Activated T-helper 17 cell treated with anti-CD3 and anti-CD28 coated beads, Interleukin-2, amount 50 U/mL, for 72 hours (primary cell): ENCODE measurements at places on chromosomes 5 and 9.
A peak's percentile ranks its signal among the peaks of the same experiment; 100 is the strongest.

- no peak for ATAC-seq
Measured at GRCh38 chr9:71353720-71354119, 232.3 kb upstream of the TRPM3 start.

DNA sequence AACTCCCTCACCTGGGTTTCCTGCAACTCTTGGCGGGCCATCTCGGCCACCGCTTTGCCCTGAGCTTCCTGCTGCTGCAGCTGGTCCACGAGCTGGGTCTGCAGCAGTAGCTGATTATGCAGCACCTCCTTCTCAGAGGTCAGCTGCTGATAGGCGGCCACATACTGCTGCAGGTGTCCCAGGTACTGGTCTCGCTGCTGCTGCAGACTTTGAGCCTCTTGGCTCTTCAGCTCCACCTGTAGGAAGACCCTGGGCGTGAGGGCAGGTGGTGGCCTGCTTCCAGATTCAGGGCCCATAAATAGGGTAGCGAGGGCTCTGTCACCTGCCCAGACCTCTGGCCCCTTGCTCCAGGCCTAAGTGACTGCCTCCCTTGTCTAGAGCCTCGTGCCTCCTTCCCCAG, 16.7 kb downstream of the GOLGA2 start:
- ATAC-seq: no peak

DNA sequence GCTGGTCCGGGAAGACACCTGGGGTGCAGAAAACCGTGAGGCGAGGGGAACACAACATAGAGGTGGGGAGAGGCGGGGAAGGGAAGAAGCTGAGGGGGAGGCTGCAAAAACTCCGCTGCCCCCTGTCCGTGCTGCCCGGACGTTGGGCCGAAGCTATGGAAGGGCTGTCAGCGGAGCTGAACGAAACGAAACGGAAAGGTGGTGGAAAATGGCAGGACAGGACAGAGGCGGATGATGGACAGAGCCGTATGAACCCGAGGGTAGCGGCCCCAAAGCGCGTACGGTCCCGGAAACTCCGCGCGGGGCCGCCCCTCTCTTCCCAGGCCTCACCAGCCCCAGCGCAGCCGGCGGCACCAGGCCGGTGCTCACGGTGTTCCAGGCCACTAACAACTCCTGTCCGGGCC, 272 bp downstream of the ANAPC2 start:
- ATAC-seq: peak; percentile 10

DNA sequence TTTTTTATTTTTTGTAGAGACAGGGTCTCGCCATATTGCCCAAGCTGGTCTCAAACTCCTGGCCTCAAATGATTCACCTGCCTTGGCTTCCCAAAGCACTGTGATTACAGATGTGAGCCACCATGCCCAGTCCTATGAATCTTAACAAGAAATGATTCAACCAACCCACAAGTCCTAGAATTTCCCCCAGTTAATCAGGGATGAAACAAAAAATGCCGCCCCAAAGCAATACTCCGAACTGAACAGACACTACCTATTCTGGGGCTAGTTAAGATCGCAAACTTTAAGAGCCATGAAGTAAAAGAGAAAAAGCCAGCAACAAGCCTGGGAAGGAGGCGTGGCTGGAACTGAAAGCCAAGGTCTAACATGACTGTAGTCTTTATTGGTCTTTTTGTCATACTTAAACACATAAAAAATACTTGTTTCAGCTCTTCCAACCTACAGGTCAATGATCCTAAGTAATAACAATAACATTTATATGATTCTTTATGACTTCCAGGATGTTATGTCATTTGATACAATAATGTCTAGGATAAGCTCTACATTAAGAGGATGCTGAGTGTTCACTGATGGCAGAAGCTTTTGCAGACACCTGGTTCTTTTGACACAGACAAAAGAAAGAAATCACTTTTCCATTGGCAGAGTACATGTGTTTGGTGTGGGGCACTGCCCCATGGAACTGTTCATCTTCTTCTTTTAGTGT, 361.1 kb upstream of the TLE4 start:
- no peak for ATAC-seq

DNA sequence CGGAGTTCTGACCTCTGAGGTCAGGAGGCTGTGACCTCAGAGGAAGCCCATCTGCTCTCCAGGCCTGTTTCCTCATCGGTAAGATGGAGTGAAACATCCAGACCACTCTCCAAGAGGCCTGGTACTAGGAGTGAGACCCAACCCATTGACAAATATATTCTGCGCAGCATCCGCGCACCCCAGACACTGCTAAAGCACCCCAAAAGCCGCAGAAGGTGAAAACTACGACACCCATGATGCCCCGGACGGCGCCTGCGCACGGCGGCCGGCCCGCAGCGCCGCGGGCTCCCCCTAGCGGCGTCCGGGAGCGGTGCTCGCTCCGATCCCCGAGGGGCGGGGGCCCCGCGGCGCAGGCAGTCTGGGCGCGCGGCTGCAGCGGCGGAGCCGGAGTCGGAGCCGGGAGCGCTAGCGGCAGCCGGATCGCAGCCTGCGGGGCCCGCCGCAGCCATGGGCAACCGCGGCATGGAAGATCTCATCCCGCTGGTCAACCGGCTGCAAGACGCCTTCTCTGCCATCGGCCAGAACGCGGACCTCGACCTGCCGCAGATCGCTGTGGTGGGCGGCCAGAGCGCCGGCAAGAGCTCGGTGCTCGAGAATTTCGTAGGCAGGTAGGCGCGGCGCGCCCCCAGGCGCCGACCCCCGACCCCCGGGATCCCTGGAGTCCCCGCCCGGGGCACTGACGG, at the start of gene DNM1:
DNM1 (plus strand) TSS at position 356 of the 683 bp plus-strand sequence; CDS start at position 448, 92 bp downstream.
- peak; percentile 86 for ATAC-seq

DNA sequence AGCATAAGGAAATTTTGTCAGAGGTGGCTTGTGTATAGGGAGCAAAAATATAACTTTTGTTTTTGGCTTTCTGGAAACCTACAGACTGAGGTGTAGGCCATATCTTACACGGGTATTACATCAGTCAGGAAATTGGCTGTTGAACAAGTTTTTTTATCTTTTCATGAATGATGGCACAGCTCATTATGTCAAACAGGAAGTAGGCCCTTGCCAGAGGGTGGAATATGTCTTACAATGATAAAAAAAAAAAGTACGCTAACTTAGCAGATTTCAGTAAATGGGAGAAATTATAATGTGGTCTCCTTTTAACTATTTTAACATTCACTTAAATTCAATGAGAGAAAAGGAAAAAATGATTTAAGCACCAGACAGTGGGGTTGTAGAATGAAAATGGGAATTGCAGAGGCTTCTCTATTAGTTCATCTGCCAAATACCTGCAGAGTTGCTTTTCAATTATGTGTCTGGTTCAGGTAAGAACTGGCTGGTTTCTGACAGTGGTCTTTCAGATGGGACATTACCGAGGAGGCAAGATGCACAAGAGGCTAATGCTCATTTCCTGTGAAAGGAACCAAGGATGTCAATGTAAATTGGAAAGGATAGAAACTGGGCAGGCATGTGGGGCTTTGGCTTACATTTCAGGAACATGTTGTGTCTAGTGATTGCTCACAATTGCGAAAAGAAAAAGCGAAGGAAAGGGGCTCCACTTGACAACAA, 169.9 kb downstream of the NNT start:
- ATAC-seq: no peak

DNA sequence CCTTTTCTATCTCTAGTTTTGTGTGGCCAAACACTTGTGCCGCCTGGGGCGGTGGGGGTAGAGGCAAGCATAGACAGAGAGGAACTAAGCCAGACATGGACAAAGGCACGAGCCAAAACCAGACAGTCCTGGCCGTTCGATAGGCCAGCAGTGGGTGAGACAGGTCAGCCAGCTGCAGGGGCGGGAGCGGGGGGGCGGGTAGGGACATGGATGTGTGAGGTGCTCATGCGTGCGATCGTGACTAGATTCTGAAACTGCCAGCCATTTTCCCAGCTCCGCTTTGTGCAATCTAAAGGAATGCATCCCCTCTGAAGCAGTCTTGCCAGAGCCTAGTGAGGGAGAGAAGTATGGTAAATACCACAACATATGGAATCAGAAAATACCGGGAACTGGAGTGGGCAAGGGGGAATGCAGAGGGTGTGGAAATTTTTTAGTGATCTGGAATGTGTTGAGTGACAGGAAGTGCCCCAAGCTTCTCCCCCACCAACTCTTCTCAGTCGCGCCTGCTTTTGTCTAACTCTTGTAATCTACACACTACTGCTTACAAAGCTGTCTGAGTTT, 111.9 kb downstream of the NR6A1 start:
- ATAC-seq: peak; percentile 61

GRCh38 chr9:36818965-36819870, 214.8 kb downstream of the PAX5 start:
- no peak for ATAC-seq

DNA sequence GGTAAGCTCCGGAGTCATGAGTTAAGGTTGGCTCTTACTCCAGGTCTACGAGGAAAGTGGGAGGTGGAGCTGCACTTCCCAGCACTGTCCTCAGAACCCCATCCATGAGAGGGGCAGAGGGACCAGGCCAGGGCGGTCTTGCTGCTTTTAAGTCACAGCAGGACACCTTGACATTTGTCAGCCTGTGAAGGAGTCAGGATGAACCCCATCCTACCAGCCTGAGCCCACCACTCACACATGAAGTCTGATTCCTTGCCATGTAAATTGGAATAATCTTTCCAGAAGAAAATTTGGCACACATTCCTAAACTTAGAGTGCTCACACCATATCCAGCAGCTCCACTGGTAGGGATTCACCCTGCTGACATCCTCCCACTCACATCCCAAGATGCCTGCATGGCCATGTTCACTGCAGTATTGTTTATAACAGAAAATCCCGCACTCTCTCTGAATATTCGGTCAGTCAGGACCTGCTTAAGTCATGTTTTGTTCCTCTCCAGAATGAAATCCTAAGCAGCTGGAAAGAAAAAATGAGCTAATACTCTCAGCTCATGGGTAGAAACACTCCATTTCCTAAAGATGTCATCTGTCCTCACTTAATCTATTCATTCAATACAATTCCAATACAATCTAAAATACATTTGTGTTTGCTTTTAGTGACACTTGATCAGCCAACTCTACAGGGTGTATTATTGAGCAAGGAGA, 79.3 kb upstream of the COL5A1 start:
- ATAC-seq: no peak

DNA sequence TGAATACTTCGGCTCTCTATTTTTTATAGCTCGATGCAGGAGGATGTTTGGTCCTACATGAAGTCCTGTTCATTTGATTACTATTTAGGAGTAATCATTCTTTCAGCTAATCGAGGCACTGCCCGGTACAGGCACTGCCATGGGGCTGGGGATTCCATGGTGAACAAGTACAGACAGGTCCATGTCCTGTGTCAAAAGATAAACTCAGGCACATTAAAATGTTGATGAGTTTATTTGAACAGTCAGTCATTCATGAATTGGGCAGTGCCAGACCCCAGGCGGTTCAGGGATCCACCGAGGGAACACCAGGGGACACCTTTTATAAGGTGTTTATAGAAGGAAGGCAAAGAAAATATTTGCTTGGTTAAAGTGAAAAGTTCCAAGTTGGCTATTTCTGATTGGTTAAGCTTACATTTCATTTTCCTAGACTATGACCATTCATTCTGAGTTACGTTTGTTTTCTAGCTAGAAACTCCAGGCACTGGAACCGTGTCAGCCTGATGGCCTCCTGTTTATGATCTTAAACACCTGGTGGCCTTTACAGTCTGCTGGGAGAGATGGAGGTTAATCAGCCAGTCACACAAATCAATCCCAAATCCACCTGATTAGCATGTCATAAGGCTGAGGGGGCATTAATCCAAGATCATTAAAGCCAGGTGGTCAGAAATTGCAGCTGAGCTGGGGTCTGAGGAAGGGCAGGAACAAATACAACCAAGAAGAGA, 47.0 kb upstream of the TDRD7 start:
- ATAC-seq: no peak

DNA sequence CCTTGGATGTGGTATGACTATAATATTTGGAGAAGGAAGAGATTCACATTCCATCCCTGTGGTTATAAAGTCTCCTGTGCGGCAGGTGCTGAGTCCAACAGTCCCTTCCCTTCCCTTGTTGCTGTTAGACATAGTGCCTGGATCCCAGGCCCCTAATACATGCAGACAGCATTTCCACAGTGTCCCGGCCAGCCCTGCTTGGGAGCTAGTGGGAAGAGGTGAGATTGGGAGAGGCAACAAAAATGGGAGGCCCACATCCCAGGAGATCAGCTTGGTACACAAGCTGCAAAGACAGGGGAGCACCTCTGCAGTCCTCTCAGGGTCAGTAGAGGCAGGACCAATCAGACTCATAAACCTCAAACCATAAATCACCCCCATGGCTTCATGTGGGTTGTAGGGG, 3.3 kb upstream of the NEURL1B start:
- no peak for ATAC-seq

GRCh38 chr9:137198902-137199283, 1.6 kb downstream of the TPRN start:
- ATAC-seq: no peak

- no peak for ATAC-seq
Measured at GRCh38 chr9:108271646-108272348, 584.0 kb downstream of the ACTL7B start.

DNA sequence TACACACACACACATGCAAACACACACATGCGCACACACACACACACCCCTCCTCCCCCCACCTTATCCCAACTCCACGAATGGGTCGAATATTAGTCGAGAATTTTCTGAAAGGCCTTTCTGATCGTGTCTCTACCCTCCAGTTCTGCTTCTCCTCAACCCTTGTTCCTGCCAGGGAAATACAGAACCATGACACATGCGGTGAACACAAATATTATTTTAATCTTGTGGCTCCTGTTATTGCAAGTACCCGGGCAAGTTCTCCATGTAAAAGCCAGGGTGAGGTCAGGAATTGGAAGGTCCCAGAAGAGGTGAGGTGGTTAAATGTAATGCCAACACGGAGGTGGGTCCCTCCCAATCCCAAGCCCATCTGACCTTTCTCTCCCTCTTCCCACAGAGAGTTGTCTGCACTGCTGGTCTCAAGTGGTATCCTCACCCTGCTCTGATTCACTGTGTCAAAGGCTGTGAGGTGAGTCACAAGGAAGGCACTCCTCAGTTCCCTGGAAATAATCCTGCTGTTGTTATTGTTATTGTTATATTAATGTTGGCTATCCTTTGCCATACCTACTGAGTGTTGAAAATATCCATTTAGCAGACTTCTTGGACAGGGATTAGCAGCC, 223.7 kb downstream of the PAPPA start:
- ATAC-seq: no peak

DNA sequence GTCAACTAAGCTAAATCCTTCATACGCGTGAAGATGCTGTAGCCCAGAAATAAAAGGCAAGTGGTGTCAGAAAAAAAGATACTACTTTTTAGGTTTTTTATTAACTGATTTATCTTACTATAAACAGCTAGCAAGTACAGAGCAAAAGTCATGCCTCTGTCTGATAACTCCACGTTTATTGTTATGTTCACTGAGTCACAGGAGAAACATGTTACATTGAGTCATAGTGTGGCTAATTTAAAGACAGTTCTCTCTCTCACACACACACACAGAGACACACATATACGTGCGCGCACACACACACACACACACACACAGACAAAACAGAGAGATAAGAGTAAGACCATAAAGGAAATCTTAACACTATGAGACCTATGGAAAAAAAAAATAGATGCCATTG, 770.0 kb upstream of the CDH10 start:
- ATAC-seq: no peak
